Lower leg skin (tissue), 4 donors: ENCODE measurements at places on chromosomes 5 and 9. TPM values are rescaled to one million over a fixed set of nuclear protein-coding genes. Genes with fewer than 3 reads are reported as not detected.
A peak's percentile ranks its signal among the peaks of the same experiment; 100 is the strongest.

- DNase-seq, result no peak
Observed at GRCh38 chr9:4424891-4425290, 65.4 kb upstream of the SLC1A1 start.

DNA sequence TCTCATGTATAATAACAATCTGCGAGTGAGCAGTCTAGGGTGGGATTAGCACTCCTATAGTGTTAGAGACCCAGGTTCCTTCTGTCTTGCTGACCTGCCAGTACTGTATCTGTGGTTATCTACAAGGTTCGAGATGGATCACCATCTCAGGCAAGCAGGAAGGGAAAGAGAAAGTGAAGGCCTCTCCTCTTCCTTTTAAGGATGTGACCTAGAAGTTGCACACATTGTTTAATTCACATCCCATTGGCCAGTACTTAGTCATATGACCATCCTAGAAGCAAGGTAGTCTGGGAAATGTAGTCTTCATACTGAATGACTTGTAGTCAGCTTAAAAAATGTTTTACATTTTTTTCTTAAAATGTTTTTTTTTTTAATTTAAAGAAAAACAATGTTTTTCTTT is 168.6 kb downstream of the CARTPT start:
- DNase-seq, result no peak

TAF11L13 gene
- not detected for total RNA-seq

GRCh38 chr5:119275601-119276173 is 80.1 kb upstream of the TNFAIP8 start:
- no peak for DNase-seq

DNA sequence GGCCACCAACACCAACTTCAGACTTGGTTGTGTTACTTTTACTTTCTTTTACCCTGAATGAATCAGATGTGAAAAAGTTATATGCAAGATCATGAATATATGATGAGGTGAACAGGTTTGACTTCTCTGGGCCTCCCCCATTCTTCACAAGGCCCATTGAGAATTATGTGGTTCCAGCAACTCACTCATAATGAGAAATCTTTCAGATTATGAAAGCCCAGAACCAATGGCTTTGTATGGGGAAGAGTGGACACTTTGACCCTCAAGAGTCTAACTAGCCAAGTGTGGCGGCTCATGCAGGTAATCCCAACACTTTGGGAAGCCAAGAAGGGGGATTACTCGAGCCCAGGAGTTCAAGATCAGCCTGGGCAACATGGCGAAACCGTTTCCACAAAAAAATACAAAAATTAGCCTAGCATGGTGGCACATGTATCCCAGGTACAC is 16.1 kb upstream of the LNPEP start:
- no peak for DNase-seq

HK3 gene
- total RNA-seq, result 1.1 TPM

GRCh38 chr9:126819482-126819881 is 14.6 kb downstream of the ZBTB43 start:
- no peak for DNase-seq

APC gene
- 55.5 TPM for total RNA-seq

DNA sequence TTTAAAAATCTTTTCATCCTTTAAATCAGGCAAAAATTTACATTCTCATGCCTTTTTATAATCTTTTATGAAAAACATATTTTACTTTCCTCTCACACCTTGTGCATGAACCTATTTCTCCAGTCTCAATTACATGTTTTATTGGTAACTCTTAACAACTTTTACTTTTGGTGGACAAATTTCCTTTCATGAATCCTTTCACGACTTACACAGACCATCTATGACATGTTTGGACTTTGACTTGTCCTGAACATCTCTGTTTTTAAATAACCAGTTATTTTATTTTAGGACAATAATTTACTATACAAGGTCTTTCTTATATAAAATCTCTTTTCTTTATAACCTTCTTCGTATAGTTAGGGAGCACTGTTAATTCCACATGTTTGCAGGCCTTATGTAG is 26.5 kb upstream of the MTMR12 start:
- DNase-seq, result no peak

GRCh38 chr5:94577466-94578245 is 40.7 kb downstream of the KIAA0825 start:
- no peak for DNase-seq

ZNF483 gene
- total RNA-seq, result 0.55 TPM

TBC1D9B gene
- 107 TPM for total RNA-seq

GRCh38 chr5:82058710-82059109 is 86.9 kb downstream of the ATG10 start:
- no peak for DNase-seq

GRCh38 chr5:123134653-123135181 is 45.7 kb downstream of the PRDM6 start:
- DNase-seq, result no peak

GRCh38 chr9:87867391-87867790 is 15.3 kb upstream of the SPATA31E1 start:
- no peak for DNase-seq

GRCh38 chr5:35229076-35230037 is 930 bp downstream of the PRLR start:
- peak; percentile 85 for DNase-seq

- DNase-seq, result no peak
Observed at GRCh38 chr5:160905285-160905684, 53.3 kb upstream of the ATP10B start.
